ENCODE measurements at places on chromosomes 13 and 19.

- DNase-seq: no peak
Measured at GRCh38 chr13:35514061-35514477, 37.6 kb upstream of the MAB21L1 start.

DNA sequence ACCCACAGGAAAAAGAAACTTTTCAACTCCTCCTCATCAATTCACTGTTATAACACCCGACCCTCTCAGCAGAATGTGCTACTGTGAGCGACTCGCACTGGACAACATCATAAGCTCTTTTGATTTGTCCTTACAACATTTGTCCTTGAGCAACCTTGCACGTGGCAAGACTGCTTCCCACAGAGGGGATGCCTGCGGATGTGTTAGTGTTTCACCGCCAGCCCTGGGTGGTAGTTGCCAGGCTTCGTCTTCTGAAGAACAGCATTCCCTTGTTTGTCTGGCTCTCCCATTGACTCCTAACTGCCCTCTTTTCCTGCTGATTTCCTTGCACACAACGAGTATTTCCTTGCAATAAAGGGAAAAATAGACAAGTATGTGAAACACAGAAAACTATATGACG, 111.4 kb upstream of the SLC7A1 start:
- DNase-seq: no peak

DNA sequence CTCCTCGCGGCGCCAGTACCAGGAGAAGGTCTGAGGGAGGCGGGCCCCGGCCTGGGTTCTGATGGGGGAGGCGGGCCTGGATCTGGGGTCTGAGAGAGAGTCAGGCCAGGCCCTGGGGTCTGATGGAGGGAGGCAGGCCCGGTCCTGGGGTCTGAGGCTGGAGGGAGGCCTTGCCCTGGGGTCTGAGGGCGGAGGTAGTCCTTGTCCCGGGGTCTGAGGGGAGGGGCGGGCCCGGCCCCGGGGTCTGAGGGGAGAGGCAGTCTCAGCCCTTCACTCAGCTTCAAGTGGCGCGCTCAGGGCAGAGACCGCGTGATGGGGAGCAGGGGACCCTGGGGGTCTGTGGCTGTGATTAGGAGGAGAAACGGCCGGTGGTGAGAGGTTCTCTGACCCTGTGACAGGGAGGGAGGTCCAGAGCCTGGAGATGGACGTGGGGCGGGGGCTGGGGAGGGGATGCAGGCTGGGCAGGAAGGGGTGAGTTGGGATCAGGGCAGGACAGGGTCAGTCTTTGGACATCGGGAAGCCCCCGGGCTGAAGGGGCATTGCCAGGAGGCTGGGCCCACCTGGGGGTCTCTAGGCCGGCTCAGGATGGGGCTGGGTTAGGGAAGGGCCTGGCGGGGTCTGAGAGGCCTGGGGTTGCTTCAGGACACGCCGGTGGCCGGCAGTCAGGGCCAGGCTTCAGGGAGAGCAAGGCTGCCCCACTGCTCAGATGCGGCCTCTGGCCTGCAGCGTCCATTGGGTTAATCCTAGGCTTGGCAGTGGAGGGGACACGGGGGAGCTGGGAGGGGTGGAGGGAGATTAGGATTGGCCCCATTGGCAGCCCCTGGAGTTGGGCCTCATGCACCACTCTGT, 18.7 kb downstream of the HCN2 start:
- DNase-seq: no peak

- no peak for DNase-seq
Measured at GRCh38 chr19:10829967-10830366, 6.0 kb downstream of the TMED1 start.

DNA sequence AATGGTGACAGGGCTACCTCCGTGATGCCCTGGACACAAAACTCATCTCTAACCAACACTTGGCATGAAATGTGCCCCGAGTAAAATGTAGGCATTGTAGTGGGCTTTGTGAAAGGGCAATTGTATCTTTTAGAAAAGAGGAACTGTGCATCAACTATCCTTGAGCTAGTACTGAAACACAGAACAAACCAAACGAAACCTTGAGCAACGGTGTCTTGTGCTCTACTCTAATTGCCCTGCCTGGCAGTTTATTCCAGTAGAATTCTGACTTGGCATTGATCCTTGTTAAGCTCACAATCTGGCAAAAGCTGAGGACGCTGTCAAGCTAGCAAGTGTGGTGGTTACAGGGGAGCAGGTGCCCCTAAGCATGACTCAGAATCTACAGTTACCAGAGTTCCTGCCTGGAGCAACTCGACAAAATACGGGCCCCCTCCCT, 707.1 kb upstream of the SPRY2 start:
- DNase-seq: no peak

- no peak for DNase-seq
Measured at GRCh38 chr13:113001241-113002140, 32.5 kb downstream of the MCF2L start.

- no peak for DNase-seq
Measured at GRCh38 chr13:98462946-98463345, 114.0 kb downstream of the STK24 start.

DNA sequence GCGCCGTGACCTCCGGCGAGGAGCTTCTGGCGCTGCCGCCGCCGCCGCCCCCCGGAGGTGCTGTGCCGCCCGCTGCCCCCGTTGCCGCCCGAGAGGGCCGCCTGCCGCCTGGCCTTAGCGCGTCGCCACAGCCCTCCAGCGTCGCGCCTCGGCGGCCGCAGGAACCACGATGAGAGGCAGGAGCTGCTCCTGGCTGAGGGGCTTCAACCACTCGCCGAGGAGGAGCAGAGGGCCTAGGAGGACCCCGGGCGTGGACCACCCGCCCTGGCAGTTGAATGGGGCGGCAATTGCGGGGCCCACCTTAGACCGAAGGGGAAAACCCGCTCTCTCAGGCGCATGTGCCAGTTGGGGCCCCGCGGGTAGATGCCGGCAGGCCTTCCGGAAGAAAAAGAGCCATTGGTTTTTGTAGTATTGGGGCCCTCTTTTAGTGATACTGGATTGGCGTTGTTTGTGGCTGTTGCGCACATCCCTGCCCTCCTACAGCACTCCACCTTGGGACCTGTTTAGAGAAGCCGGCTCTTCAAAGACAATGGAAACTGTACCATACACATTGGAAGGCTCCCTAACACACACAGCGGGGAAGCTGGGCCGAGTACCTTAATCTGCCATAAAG, 4.8 kb downstream of the PDX1 start:
- DNase-seq: no peak

DNA sequence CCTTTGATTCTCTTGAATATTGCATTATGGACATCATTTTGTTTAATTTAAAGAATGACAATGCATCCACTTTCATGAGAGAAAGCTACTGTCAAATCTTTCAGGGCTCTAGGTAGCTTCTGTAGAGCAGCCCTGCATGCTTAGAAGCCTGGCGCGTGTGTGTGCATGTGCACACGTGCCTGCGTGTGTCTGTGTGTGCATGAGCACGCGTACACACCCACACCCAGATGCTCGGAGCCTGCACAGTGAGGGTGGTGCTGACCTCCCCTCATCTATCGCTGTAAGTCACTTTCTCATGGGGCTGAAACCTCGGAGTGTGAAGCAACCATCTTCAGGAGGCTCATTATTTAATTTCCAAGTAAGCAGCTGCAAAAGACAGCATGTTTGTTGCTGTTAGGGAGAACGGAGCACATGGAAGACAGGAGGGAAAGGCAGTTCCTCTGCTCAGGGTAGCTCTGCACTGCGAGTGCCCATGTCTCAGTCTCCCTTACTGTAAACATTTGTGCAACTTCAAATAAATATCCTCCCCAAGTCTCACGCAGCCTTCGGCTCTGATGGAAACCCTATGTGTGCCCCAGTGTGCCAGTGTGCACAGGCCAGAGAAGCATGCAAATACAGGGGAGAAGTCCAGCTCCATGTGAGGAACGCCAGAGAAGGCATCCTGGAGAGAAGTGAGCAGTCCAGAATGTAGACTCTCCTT, 22.8 kb downstream of the TSHZ3 start:
- no peak for DNase-seq

DNA sequence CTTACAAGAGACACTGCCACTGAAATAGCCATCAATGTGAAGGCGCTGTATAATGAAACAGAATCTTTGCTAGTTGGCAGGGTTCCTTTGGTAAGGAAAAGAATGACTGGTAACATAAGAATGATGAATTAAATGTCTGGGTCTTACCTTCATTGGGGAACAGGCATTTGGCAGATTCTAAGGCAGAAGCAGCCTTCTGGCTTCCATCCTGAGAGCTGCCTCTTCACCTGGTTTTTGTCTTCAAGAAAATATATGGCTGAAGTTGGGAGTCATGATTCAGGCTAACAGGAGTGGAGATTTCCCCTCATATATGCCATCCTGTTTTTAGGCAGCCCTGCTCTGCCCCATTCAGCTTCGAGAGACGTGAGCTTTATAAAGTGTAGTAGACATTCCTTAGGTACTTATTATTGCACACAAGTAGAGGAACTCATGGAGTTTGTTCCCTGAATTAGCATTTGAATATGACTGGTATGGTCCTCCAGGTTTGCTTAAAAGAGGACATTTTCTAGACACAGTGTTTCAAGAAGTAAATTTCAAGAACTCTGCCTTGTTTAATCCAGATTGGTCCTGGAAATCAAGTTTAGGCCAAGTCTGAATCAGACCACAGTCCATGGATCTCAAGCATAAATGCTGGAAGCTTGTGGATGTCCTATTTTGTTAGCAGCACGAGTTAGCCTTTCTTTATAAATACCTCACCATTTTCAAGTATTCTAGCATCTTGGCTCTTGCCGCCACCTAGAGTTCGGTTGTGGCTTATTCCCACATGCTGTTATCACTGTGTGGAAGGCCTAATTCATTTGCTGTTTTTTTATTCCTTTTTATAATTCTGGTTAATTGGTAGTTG, 56.2 kb upstream of the AKAP11 start:
- DNase-seq: peak; percentile 17

- no peak for DNase-seq
Measured at GRCh38 chr13:79531542-79532254, 50.7 kb downstream of the NDFIP2 start.

- DNase-seq: no peak
Measured at GRCh38 chr13:112061367-112062061, 5.4 kb upstream of the SOX1 start.

- no peak for DNase-seq
Measured at GRCh38 chr13:24196593-24197197, 36.2 kb downstream of the SPATA13 start.

DNA sequence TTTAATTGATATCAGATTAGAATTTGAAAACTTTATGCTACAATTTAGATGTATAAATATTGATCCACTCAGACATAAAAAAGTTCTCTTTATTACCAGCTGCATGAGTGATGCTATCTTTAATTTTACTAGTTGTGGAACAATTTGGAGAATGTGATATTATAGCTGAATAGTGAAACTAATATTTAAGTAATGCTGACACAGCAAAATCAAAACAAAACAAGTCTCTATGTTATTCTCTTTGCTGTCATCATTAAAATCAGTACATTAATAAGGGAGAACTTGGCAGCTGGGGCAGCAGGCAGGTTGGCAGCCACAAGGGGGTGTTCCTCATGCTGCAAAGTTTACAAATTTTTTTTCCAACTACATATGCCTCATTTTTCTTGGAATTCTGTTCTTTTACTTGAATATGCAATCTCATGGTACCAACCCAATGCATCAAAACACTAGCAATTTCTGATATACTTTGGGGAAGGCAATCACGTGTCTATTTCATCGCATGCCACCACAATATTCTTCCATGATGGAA, 585.3 kb downstream of the FGF9 start:
- DNase-seq: no peak

- DNase-seq: no peak
Measured at GRCh38 chr19:13827656-13828055, 32.4 kb downstream of the ZSWIM4 start.

- DNase-seq: no peak
Measured at GRCh38 chr19:50515168-50515561, 1.5 kb upstream of the ASPDH start.

GRCh38 chr19:11031421-11032070, 57.7 kb upstream of the LDLR start:
- no peak for DNase-seq

- no peak for DNase-seq
Measured at GRCh38 chr13:26449063-26449848, 108.2 kb upstream of the WASF3 start.

GRCh38 chr19:3142292-3142670, 6.4 kb downstream of the GNA15 start:
- no peak for DNase-seq

DNA sequence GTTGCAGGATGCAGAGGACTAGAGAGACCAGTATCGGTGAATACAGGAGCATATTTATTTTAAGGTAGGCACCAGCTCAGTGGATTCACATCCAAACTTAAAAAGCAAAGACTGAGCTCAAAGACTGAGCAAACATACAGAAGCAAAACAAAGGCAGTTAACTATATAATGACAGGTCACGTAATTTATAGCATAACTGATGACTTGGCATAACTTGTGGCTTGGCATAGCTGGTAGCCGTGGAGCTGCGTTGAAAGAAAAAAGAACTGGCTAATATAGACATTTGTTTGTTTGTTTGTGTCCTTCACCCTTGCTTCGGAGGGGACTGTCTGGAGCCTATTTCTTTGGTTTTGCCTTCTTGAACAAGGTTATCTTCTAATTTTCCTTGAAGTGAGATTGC, 33.7 kb downstream of the ZNF493 start:
- no peak for DNase-seq

GRCh38 chr13:105678072-105678471, 857.4 kb downstream of the EFNB2 start:
- no peak for DNase-seq

- no peak for DNase-seq
Measured at GRCh38 chr19:3113100-3114017, 19.2 kb downstream of the GNA11 start.

GRCh38 chr13:61600360-61601033, 184.8 kb upstream of the PCDH20 start:
- DNase-seq: no peak

- no peak for DNase-seq
Measured at GRCh38 chr13:41649659-41650058, 192.3 kb downstream of the RGCC start.

- DNase-seq: no peak
Measured at GRCh38 chr13:63351533-63351932, 1935.9 kb upstream of the PCDH20 start.

GRCh38 chr19:2546128-2547032, 70.5 kb downstream of the GADD45B start:
- peak; percentile 44 for DNase-seq

DNA sequence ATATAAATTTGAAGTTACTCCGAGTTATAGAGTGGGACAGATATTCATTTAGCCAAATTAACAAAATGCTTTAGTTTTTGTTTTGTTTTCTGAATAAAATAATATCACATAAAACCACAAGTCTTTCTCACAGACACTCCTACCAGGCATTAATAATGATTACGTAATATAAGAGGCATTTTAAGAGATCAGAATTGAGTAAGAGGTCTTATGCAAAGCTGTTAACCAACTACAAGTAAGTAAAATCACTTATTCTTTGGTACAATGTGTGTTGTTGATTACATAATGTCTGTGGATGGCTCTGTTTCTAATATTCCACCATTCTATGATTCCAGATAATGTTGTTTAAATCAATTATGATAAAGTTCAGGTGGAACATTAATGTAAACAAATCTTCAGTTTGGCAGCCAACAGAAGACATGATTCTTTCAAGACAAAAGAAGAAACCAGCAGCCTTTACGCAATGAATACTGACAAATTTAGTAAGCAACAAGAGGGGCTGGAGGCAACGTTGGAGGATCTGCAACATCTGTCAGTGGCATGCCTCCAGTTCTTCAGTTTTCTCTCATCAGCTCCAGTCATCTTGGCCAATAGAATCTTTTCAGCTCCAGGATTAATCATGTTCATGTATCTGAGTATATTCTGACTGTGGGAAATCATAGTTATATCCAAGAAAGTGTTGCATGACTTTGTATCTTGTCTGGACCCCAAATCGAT, 403.8 kb downstream of the SLITRK5 start:
- DNase-seq: no peak

Data from CD4-positive, alpha-beta T cell treated with Interleukin-15 for 1 hour (primary cell).